ENCODE measurements at places on chromosomes 4 and X. TPM values are rescaled to one million over a fixed set of nuclear protein-coding genes. Genes with fewer than 3 reads are reported as not detected.

PNMA6F gene
- total RNA-seq, result not detected

ABLIM2 gene
- total RNA-seq, result 2.7 TPM

CT45A3 gene
- total RNA-seq, result not detected

FAT4 gene
- 61.1 TPM for total RNA-seq

PDGFC gene
- total RNA-seq, result 83.5 TPM

GRIA3 gene
- total RNA-seq, result 2.3 TPM

Data from mesothelial cell of epicardium (in vitro differentiated cells).